ENCODE measurements at places on chromosomes 3 and 15.

GRCh38 chr3:105899516-105899915, 30.7 kb upstream of the CBLB start:
- no peak for DNase-seq

- DNase-seq: no peak
These were observed 14.1 kb downstream of the ATP2C1 start for GRCh38 chr3:130907966-130908365.

- no peak for DNase-seq
These were observed 139.9 kb downstream of the GREM1 start for GRCh38 chr15:32857732-32858131.

DNA sequence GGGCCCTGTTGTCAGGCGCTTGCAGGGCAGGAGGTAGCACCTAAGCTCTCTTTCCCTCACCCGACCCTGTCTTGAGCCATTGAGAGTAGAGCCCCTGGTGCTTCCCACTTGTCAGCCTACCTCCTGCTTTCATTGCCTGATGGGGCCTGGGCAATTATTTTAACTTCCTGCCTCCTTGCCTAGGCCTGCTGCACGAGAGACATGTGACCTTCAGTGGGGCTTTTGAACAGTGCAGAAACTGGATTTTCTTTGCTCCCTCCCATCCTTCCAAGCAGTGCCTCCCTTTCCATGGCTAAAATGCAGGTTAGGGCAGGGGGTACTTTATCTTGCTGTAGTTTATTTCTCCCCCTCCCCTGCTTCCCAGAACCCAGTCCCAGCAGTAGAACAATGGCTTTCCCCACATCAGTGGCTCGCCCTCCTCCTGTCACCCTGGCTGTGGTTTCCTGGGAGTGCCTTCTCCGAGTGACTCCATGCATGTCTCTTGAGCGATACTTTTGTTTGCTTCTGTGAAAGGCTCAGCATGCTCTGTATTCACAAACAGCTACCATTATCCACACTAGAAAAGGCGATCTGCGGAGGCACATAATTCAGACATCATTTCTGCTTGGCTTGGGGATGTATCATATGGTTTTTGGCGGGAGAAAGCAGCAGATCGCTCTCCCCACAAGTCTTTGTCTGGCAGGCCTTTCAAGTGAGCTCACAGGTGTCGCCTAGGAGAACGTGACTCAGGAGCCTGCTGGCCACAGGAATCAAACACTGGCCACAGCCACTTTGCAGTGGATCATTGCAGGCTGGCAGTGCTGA, 24.1 kb downstream of the PDIA5 start:
- DNase-seq: no peak

DNA sequence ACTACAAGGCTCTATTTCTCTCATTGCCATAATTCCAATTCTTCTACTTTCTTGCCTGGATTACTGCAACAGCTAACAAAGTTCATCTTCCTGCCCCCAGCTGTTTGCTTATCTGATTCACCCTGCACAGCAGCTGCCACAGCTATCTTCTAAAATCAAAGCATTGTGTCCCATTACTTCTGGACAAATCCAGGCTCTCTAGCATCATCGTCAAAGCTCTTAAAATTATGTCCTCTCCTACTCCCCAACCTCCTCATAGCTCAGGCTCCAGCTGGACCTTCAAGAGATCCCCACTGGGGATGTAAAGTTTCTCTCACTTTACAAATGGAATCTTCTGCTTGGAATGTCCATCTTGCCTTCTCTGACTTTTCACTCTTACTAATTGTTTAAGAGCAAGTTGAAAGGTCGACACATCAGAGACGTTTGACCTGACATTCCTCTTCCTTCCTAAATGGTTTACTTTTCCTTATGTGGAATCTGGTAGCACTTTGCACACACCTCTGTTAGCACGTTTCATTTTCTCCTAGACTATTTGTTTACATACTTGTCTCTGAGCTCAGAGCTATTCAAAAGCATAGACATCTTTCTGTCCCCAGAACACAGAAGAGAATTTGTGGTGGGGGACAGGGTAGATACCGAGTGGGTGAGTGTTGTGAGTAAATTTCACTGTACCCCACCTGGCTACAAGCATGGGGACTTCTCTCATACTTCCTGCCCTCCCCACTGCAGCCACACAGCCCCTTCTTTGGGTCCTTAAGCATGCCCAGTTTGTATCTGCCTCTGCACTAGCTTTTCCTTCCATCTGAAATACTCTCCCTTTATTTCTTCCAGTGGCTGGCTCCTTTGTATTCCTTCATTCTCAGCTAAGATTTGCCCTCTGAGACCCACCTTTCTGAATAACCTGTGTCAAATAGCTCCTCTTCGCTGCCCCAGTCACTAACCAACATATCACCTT, 77.9 kb downstream of the SERPINI1 start:
- no peak for DNase-seq

GRCh38 chr3:124837730-124838186, 49.4 kb downstream of the ITGB5 start:
- no peak for DNase-seq

DNA sequence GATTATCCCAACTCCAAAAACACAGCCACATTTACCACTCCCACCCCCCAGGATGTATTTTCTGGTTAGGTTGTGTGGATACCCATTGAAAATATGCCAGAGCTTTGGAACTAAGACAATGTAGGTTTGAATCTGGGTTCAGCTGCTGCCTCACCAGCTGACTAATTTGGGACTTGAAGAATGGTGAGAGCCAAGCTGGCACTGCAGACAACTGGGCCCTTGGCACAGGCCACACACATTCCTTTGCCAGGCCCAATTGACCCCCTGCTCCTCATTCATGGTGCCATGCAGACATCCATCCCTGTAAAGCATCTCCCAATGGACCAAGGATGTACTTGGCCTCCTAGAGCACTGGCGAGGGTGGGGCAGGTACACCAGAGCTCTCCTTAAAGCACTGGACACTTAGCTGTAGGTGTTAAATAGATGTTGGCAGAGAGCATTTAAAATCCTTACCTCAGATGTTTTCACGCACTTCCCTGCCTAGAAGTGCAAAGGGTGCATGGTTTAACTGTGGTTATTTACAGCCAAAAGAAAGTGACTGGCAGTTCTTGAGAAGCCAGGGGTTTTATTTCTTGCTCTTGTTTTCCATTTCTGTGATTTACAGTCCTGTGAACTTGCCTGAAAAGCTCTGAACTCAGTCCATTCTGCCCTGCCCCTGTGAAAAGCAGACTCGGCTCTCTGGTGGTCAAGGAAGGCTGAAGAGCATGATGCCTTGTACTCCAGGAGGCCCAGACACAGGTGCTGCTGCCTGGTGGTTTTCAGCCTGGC, 138.5 kb downstream of the CLSTN2 start:
- no peak for DNase-seq

- no peak for DNase-seq
These were observed 56.0 kb downstream of the SEMA3G start for GRCh38 chr3:52388933-52389332.

GRCh38 chr3:29764041-29764440, 483.2 kb downstream of the RBMS3 start:
- DNase-seq: no peak

DNA sequence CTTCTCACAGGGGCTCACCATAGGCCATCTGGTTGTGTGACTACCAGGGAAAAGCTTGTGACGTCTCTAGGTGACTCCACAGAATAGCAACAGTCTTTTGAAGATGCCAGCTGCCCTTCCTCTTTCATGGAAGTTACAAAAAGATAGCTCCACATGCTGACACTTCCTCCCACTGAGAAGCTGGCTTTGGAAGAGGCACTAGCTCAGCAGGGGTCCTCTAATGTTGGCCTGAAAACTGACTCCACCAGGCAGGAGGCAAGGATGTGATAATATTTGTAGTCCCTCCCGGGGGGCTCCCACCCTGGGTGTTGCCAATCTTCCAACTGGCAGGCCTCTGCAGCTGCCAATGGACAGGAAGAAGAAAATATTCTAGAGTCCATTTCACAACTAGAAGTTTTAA, 343.5 kb downstream of the NEK10 start:
- DNase-seq: no peak

DNA sequence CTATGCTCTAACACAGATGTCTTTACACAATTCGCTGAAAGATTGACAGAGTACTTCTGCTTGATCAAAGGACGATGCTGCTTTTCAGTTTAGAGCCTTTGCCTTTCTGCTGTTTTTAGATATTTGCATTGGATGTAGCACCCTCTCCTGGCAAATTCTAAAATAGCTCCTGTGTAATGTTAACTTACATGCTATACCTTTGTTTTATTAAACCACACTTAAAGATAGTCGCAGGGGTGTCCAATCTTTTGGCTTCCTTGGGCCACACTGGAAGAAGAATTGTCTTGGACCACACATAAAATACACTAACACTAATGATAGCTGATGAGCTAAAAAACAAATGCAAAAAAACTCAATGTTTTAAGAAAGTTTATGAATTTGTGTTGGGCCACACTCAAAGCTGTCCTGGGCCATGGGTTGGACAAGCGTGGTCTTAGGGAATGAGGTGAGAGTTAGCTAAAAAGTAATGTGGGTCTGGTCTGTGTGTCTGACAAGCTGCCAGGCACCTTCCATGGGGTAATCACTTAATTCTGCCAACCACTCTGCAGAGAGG, 62.9 kb downstream of the ATG7 start:
- no peak for DNase-seq

DNA sequence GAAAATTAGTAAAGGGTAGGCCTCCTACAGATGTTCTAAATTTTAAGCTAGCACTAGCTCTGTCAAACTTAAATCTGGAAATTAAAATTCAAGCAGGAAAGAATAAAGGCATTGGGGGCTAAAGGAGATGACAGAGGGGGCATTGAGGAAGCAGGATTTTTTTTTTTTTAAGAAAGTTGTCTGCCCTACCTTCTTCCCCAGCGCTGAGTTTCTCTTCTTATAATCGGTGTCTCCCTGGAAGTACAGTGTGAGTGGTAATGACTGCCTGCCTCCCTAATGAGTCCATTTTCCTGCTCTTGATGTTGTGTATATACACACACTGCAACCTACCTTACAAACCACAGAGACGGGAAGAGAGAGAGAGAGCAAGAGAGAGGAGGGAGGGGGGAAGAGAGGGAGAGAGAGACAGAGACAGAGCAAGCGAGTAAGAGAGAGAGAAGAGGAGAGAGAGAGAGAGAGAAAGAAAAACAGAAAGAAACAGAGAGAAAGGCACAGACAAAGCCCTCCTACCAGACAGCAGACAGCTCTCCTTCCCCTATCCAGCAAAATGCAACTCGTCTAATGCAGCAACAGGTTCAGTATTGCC, 47.0 kb downstream of the ZBTB20 start:
- DNase-seq: no peak

GRCh38 chr3:8366219-8366810, 135.3 kb upstream of the LMCD1 start:
- no peak for DNase-seq

DNA sequence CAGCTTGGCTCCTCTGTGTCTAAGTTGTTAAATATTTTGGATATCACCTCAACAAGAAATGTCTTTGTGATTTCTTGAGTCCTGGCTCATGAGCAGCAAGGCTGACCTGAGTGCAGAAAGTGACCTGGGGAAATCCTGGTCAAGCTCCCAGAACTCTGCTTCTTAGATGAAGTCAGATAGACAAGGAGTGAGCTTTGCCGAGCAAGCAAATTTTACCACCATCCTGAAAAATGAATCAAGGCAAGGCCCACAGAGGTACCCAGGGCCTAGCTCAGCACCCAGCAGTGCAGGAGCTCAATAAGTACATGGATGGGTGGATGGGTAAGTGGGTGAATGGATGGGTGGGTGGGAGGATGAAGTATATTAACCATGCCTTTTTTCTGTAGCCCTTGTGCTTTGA, 291.8 kb downstream of the UACA start:
- DNase-seq: no peak

DNA sequence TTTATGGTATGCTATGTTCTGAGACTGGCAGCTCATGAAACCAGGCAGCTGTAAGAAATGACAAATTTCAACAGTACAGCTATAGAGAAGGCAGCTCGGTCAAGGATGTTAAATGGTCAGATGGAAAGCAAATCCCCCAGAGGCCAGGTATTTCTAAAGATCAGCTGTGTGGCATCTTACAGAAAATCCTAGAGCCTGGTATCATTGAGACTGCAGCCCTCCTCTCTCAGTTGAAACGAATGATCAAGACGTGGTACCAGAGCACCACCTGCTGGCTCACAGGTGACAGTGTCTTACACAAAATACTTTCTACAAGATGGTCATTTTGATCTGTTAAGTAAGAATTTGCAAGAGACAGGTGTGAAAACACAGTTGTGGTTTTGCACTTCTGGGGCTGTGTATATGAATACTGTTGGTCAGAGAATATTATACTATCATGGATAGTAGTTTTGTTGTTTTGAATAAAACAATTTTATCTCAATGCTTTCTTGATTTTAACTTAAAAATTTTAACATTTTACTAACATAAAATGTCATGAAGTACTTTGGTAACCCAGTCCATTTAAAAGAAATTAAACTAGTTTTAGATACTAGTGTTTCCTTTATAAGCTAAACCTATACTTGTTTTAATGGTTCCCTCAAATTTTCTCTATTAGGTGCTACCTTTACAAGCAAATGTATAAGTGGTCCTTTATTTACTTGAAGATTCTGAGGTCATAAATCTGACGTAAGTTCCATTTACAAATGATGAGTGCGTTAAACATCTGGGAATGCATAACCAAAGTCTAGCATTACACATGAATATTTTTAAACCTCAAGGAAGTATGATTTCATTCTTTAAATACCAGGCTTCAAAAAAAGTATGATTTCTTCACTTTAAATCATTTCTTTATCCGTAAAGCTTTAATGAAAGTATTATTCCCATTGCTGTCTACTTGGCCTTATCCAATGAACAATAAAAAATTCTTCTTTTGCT, 121.8 kb downstream of the PDZRN3 start:
- peak; percentile 3 for DNase-seq

GRCh38 chr3:30696403-30696819, 90.0 kb downstream of the TGFBR2 start:
- DNase-seq: no peak

GRCh38 chr3:88003115-88003755, 55.6 kb downstream of the CGGBP1 start:
- no peak for DNase-seq

DNA sequence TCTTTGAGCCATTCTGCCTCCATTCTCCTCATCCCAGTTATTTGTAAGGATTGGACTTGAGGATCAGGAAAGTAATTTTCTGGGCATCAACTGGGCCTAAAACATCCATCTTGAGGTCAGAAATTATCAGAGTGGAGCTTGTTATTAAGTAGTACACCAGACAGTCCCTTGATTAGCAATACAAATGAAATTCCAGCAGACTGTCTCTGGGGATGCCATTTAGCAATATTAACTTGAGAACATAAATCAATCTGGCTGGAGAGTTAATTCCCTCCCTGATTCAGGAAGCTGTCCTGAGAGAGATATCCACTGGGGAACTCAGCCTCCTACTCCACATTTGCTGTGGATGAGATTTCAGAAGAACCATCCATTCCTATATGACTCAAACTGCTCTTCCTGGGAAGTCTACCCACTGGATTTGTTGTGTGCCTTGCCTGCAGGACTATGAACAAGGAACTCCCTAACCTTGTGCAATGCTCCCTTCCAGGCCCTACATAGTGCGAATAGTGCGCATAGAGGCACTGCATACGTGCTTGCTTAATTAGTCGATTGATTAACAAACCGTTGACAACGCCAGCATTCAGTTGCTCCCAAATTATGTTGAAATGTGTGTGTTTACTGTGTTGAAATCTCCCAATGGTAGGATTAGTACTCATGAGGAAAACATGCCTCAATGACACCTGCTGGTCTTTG, 36.1 kb upstream of the MTMR14 start:
- no peak for DNase-seq

- no peak for DNase-seq
These were observed 40.3 kb upstream of the ZNF385D start for GRCh38 chr3:21791356-21791755.

All from activated naive CD4-positive, alpha-beta T cell (primary cell).